ENCODE measurements at places on chromosomes 16 and 17.

DNA sequence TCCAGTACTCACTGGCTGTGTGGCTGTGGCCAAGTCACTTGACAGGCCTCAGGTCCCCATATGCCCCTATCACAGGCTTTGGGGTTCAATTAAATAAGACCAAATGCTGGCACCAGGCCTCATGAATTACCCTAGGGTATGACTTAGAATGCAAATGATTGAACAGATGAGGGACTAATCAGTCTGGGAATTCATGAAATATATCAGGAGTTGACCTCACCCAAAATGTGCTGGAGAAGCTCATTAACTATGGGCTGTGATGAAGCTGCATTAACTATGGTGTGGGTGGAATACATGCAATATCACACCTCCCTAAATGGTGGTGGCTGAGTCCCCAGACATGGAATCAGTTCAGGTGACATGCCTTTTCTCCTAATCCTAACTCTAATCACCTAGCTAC is 72.1 kb downstream of the DNAH3 start:
- DNase-seq = no peak

GRCh38 chr17:48254896-48255295 is 147.3 kb downstream of the SNX11 start:
- no peak for DNase-seq

- DNase-seq = no peak
Observed at GRCh38 chr17:43874293-43874692, 27.3 kb downstream of the CD300LG start.

- no peak for DNase-seq
Observed at GRCh38 chr16:85697431-85697830, 8.7 kb upstream of the GINS2 start.

DNA sequence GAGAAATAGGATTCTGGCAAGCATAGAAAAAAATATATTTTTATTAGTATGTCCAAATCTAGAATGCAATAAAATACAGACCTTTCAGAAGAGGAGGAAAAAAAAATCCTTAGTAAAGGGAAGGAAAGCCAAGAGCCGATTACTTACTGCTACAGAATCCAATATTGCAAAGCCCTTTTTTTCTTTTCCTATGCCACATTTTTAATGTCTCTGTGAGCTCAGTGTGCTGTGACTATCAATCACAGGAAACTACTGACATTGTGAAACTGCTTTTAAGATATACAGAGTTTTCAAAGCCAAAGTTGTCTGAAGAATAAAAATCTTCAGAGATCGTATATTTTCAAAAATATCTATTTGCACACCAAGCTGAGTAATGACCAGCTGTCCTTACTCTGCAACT is 120.4 kb downstream of the CHD9NB start:
- DNase-seq = no peak

DNA sequence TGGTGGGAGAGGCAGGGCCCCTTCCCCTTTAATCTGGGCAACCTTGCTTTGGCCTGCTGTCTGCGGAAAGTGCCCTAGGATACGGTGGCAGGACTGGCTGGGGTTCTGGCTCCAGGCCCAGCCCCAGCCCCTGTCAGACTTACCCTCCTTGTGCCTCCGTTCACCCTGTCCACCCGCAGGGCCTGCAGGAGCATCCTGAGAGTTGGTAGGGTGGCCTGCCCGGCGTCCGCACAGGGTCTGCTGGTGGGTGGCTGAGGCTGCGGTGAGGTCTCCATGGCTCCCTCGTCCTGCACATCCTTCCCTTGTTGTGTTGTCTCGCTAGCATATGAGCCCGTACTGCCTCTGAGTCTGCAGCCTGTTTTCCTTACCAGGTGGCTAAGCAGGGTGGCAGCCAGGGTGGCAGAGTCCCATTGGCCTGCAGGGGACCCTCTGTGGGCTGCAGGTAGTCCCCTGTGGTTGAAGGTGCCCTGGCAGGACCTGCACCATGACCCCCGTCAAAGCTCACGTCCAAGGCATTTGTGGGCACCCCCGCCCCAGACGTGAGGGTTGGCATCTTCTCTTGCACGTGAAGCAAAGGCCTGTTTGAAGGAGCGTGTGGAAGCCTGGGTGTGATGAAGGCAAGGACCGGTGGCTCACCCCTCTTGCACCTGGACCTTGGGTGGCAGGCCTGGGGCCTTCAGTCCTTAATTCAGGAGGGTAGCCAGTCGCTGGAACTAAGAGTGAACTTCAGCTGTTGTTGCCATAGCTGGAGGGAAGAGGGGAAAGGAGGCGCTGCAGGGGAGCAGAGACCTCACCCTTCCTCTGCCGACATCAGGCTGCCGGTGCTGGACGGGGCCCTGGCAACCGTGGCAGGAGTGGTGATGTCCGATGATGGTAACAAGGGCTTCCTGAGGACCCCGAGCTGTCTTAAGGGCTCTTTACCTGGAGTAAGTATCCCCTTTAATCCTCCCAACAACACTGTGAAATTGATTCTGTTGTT is 293.7 kb downstream of the SEC14L1 start:
- DNase-seq = no peak

DNA sequence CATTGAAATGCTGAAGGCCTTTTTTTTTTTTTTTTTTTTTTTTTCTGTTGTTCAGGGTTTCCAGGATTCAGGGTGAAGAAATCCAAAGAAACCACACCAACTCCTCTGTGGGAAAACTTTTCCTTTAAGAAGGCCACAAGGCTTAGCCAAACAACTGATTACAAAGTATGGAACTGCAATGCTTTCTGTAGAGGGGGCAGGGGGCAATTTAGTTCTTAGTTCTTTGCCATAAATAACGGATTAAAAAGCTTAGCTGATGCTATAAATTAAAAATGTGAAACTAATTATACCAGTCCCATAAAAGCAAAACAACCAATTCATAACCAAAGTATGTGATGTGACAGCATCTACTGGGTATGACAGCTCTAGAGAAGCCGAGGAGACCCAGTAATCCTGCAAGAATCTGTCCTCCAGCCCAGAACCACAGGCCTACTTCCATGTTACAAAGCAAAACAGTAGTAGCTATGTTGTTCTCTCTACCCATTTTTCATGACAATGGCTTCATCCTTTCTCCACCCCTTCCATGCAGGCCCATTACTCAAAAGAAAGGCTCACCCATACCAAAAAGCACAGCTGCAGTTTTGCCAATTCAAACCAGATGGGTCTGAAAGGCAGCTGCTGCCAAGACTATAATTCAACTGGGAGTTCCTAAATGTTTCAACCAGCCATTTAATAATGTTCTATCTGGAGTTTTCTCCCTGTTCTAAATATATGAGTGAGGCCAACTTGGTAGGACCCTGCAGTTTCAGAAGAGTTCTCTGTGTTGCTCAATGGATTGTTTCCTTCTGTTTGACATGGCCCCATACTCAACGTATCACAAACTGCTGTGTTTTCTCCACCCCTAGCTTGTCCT is 167.1 kb upstream of the ZFHX3 start:
- no peak for DNase-seq

- no peak for DNase-seq
Observed at GRCh38 chr17:9934331-9934730, 29.3 kb upstream of the RCVRN start.

- DNase-seq = no peak
Observed at GRCh38 chr17:61404913-61405685, 5.5 kb downstream of the TBX2 start.

DNA sequence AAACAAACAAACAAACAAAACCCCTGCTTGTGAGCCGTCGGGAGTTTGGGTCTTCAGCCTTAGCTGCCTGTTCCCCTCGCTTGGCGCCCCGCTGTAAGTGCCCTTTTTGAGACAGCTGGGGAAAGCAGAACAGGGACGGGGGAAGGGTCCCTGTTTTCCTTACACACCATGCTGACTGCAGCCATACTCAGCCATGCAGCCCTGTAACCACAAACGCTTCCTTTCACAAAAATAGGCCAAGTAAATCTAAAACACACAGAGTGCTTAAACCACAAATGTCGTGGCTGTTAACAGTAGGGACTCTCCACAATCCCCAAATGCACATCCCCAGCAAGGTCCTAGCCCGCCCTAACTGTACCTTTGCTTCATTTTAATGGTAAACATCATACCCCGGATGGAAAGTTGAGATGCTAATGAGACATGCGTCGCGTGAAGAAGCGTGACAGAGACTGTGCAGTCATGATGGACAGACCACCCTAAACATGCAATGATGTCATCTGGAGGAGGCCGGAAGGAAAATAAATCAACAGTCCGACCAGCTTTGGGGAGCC is 129.9 kb downstream of the MGAT5B start:
- DNase-seq = peak; percentile 81

GRCh38 chr16:62913924-62914323 is 877.7 kb upstream of the CDH8 start:
- DNase-seq = no peak

Data from CD4-positive, alpha-beta T cell treated with Interleukin-10 for 1 hour (primary cell).